Fibroblast of villous mesenchyme (primary cell): ENCODE measurements at places on chromosomes 2 and 18.
A peak's percentile ranks its signal among the peaks of the same experiment; 100 is the strongest.

GRCh38 chr18:36316246-36316645, 18.7 kb downstream of the FHOD3 start:
- DNase-seq: no peak

- peak; percentile 14 for DNase-seq
Measured at GRCh38 chr2:217887841-217888701, 114.7 kb downstream of the TNS1 start.

- DNase-seq: no peak
Measured at GRCh38 chr18:23743733-23744333, 54.6 kb downstream of the LAMA3 start.

- no peak for DNase-seq
Measured at GRCh38 chr18:72232644-72233043, 311.5 kb downstream of the CBLN2 start.

DNA sequence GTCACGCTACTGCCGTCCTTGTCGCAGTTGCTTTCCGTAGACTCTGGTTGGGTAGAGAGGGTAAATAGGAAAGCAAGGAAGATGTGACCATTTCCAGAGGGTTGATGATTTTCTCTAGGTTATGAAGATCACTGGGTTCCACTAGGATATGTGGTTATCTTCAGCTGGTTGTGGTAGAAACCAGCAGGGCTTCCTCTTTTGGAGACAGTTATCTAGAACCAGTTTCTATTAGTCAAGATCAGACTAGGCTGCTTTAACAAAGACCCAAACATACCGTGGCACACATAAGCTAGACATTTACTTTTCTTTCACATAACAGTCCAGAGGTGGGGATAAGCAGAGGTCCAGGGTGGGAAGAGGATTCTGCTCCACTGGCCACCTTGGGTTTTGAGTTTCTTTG, 59.6 kb downstream of the FASTKD2 start:
- no peak for DNase-seq

DNA sequence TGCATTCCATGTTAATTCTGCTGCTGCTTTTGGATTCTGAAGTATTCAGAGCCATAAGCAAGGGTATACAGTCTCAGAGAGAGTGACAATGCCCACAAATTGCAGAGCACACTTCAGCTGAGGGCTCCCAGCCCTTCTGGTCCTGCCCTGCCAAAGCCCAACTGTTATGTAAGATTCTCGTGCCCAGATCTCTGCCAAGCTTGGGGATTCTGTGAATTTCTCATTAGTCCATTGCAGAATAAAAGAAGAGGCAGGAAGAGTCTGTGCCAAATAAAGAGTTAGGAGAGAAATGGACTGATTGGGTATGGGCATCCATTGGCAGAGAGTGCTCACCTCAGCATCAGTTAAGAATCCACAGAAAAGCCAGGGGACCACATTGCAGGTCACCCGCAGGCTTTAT, 112.0 kb upstream of the PNPT1 start:
- no peak for DNase-seq

- DNase-seq: no peak
Measured at GRCh38 chr2:34104601-34105000, 505.5 kb upstream of the FAM98A start.

- no peak for DNase-seq
Measured at GRCh38 chr2:108968619-108969018, 20.4 kb downstream of the EDAR start.

DNA sequence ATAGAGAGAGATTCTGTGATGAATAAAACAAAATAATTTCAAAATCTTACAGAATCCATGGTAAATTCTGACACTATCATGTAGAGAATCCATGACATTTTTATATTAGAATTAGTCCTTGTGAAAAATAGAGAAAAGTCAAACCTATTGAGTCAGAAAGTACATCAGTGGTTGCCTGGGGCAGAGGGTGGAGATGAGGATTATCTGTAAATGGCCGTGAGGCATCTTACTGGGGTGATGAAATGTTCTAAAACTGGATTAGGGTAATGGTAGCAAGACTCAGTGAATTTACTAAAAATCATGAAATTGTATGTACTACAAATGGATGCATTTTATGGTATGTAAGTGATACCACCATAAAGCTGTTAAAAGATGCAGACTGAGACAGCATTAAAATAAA, 323.1 kb downstream of the SLC8A1 start:
- DNase-seq: no peak

DNA sequence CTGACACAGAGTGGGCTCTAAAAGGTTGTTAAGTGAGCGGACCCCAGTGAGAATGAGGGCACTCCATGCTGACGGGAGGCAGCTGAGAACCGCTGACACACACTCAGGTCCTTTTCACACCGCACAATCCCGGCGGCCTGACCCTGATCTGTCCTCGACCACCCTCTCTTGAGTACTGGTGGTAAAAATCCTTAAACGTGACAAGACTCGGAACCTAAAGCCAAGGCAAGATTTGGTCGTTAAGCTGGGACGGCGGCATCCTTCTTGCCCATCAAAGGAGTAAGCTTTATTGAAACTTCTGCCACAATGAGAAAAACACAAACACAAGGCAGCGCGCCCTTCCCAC, 569 bp downstream of the TMX3 start:
- peak; percentile 30 for DNase-seq

DNA sequence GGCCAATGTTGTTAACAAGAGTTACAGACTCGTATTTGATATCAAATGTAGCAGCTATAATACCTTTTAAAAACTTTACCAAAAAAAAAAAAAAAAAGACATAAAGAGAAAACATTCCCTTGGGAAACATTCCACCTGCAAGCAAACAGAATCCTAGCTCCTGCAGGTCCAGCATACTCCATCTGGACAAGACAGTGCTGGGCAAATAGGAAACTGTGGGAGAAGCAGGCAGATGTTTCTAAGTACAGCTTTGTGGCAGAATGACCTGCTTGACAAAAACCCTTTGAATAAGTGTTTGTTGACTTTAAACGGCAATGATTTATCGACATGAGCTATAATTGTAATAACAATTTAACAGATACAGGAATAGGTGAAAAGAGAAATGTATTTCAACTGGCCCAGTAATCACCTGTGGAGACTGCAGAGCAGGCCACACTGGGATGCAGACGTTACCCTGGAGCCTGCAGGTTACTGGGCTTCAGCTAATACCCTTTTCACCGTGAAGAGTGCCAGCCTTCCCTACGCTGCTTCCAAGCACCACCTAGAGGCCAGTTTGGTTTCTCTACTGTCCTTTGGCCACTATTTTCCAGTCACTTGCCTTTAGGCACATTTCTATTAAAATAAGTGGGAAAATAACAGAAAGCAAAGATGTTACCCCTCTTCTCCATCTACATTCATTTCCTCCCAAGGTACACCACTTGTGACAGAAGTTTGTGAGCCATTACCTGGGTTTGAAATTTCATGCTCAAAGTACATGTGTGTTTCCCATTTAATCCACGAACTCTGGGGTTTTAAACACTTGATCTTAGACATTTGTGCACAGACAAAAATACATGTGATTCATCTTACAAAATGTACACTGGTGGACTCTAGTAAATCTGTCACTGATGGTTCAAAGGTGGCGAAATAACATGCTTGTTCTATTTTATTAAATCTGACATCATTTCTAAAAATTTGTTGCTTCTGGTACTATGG, 96.9 kb upstream of the ZNF397 start:
- DNase-seq: peak; percentile 66

DNA sequence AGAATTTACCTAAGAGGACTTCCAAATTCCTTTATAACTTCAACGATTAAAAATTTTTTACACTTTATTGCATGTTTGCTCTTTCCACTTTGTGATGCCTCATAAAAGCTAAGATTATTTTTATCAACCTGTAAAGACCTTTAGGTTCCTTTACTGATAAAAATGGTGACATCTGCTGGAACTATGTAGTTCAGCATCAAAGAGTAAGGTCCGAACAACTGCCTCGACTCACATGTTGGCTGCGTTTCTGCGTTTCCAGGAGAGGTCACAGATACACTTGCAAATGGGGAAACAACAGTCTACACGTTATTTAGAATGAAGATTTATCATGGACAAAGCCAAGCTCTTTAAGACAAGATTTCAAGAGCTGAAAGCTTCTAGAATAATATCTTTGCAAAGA, 18.8 kb upstream of the TMX3 start:
- DNase-seq: peak; percentile 19

DNA sequence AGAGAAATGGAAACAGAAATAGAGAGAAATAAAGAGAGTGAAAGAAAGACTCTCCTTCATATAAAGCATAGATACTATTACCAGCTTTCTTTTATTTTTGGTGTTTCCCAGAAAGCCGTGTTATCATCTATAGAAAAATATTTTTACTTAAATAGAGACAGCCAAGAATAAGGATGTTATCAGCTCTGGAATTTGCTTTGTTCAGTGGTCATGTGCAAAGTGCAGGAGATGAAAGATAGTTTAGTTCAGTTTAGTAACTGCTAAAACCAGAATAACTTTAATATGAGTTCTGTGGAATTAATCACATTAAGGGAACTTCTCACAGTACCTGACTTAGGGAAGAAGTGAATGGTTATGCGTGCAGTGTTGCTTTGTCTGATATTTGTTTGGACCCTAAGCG, 140.4 kb downstream of the CALCRL start:
- no peak for DNase-seq

DNA sequence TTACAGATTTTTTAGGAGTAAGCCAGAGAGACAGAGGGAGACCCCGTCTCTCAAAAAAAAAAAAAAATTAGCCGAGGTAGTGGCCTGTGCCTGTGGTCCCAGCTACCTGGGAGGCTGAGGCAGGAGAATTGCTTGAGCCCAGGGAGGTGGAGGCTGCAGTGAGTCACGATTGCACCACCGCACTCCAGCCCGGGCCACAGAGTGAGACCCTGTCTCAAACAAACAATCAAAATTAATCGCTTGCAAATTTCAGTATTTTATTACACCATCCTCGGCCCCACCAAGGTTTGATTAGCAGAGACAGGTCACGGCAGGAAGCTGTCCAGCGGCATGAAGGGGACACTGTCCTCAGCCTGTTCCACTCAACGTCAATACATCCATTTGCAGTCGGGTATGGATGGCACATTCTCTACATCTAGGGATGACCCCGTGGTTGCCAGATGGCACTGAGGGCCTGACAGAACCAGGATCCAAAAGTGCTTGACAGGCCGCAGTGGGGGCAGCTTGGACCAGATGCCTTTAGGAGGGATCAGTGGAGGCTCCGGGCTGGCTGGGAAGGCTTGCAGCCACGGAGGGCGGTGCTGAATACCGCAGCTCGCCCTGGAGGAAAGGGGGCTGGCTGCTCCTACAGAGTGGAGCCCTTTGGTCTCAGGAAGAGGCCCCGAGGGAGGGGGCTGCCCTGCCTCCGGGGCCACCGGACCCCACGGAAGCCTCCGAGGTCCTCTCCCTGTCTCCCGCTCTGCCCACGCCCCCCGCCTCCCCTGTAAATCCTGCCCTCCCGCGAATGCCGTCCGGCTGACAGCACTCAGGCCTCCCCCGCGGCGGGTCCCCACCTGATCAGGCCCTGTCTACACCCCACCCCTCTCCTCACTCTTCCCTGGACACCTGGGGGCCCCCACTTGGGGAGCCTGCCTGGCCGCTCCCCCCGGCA, 13.1 kb downstream of the ASPRV1 start:
- DNase-seq: no peak

GRCh38 chr2:69387770-69388481, 899 bp upstream of the GFPT1 start:
- DNase-seq: peak; percentile 33

- DNase-seq: no peak
Measured at GRCh38 chr2:168035458-168035857, 211.9 kb downstream of the STK39 start.

DNA sequence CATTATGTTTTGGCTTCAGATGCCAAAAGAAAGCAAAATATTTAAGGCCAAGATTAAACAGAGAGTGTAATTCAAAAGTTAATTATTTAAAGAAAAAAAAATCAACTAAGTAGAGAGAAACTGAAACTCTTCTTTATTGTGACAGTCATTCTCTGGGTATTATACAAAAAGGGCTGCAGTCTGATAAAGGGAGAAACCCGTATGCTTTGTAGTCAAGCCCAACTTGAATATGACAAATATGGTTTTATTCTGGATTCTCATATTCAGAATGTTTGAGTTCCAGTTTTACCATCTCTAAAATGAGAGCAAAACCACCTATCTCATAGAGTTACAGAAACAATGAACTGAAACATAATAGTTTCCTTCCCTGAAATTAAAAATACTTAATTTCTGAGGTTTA, 8.2 kb downstream of the CDH2 start:
- no peak for DNase-seq

DNA sequence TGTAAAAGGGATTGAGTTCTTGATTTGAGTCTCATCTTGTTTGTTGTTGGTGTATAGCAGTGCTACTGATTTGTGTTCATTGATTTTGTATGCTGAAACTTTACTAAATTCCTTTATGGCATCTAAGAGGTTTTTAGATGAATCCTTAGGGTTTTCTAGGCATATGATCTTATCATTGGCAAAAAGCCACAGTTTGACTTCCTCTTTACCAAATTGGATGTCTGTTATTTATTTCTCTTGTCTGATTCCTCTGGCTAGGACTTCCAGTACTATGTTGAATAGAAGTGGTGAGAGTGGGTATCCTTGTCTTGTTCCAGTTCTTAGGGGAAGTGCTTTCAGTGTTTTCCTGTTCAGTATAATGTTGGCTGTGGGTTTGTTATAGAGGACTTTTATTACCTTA, 4.8 kb downstream of the ANKAR start:
- no peak for DNase-seq

DNA sequence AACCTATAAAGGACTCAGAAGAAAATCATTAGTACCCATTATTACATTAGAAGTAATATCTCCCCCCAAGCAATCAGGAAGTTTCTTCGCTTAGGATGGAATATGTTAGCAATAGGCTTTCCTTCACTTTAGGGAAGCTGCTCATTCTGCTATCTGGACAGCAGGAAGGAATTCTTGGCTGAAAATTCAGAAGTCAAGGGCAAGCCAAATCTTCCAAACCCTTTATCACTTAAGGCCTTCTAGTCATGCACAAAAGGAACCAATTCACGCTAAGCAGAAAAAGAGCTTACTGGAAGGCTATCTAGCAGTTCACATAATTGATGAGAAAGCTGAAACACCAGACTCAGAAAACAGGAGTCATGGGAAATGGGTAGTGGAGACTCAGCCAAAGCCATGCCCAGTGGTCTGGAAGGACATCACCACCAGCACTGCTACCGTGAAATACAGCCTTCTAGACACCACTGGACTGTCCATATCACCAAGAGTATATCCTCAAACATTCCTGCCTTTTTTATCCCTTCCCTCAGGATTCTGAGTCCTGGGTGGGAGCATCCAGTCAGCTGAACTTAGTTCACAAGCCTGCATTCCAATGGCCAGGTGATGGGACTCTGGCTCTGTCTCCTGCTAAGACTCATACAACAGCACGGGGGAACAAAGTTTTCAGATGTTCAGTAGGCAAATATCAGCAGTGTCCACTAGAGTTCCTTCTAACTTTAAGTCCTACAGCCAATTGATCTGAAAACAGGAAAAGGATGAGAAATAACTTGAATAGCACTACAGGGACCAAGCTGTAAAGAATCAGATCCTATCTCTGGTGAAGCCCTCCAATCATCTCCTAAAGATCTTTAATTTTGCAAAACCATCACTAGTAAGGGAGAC, 14.8 kb upstream of the ADAM17 start:
- DNase-seq: no peak
